ENCODE measurements at places on chromosomes 3 and 15.

DNA sequence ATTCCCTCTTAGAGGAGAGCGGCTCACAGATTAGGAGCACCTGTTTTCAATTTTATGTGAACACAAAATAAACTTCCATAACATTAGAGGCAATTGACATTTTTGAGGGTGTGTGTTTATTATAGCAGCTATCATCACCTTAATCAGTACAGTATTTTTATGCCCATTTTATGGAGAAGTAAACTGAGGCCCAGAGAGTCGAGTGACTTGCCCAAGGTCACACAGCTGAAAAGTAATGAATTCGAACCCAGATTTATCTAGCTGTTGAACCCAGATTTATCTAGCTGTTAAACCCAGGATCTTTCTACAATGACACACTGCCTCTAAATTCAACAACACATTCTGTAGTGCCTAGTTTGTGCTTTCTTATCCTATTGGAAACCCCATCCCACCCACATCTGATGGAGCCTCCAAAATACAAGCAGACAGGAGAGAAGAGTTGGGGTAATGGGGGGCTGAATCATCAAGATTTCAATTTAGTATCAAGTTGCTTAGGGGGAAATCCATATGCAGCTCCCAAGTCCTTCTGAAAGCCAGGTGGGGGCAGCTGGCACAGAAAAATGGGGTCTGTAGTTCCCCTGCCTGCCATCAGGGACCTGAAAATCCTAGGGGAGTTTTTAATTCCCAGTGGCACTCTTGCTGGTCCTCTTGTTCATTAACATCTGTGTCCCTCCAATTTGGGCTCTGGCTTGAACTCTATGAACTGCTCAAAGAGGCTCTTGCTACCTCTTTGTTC is 50.4 kb upstream of the TRA2B start:
- DNase-seq: no peak

- no peak for DNase-seq
Measured at GRCh38 chr3:65449841-65450428, 588.8 kb downstream of the MAGI1 start.

- no peak for DNase-seq
Measured at GRCh38 chr3:12938258-12938711, 96.9 kb upstream of the RPL32 start.

DNA sequence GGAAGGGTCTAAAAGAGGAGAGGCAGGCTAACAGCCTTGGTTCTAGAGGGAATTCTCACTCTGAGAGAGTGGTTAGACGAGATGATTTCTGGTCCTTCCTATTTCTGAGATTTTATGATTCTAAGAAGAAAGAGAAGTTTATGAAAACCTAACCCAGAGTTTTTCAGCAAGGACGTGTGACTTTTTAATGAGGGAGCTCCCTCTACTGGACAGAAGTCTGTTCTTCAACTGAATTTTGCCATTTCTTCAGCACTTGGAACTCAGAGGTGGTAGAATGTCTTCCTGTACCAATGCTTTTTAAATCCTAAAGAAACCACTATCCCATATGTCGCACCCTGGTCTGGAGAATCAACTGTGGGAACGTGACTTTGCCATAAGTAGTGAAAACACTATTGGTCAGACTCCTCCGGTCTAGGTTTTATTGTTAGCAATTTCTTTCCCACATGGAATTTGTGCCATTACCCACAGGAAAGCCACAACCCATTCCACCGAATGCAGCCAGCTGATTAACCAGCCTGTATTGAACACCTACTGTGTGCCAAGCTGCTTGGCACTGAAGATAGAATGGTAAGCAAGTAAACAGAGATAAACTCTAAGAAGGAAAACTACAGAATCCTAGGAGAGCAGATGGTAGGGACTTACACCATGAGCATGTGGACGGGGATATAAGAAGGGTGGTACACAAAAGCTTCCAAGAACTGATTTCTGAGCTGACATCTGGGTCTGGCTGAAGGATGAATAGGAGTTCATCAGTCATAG is 199.5 kb upstream of the LMCD1 start:
- no peak for DNase-seq

DNA sequence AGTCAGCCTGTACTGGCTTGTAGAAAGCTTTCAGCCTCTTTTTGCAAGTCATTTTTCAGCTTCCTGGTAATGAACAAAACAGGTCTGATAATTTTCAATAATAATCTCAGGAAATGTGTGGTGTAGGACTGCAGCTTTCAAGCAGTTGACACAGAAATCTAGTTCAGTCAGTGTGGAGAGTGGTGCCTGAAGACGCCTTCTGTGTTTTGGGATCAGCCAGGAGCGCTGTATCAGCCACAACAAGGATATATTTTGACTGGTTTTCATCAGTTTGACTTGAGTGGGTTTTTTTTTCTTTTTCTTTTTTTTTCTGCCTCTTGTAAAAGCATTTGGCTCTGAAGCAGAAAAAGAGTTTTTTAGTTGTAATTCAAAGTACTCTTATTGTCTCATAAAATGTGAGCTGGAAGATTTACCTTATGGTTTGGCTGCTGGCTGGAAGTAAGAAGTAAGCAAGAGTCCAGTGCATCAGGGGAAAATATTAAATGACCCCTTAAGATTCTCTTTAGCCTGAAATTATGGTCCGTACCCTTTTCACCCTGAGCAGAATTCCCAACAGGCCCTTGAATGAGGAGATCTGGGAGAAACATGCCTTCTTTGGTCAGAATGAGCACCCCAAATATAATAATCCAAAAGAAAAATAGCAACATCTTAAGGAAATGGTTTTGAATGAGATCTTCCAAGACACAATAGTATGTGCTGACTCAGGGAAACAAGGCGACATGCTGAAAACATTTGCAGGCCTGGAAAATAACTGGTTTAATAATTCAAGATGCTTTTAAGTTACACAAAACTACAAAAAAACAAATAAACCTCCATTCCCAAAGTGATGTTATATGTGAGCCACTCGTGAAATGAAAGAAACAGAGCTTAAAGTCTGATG is 332.7 kb upstream of the ADAMTS9 start:
- no peak for DNase-seq

- DNase-seq: no peak
Measured at GRCh38 chr15:25774871-25775270, 88.3 kb downstream of the ATP10A start.

GRCh38 chr3:126782536-126782935 is 78.5 kb downstream of the CHCHD6 start:
- no peak for DNase-seq

DNA sequence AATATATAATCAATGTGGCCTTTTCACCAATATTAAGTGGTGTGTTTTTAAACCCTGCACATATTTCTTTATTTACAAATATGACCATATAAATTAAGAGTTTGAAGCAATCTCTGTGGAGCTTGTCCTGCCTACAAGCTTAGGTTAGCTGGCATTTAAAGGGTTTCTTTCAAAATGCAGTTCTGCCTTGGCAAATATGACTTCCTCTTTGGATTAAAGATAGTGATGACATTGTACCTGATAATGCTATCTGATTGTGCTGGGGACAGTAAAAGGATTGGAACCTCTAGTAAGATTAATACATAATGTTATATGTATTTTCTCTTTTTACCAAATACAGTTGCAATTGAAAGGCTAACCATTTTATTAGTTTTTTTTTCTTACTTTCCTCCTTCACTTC is 249.1 kb downstream of the OTOL1 start:
- DNase-seq: no peak

All from activated naive CD4-positive, alpha-beta T cell (primary cell).